ENCODE measurements at places on chromosomes 16 and 17.

DNA sequence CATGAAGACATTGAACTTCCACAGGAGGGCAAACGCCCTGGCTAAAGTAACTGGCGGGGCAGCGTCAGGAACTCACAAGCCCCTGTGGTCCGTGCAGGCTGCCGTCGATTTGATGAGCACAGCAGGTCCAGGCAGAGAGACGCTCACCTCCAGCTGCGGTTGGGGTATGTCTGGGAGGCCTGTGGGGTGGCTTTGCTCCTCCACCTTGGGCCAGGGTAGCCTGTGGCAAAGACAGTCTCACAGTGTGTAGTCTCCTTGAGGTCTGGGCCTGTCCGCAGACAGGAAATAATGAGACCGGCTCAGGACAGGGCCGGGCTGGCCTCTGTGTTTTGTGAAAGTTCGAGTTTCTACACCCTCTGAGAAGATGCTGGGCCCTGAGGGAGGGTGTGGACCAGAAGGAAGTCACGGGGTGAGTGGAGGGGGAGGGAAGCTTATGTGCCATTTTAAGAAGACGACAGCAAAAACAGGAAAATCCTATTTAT is 103.3 kb downstream of the METRNL start:
- DNase-seq, result no peak

DNA sequence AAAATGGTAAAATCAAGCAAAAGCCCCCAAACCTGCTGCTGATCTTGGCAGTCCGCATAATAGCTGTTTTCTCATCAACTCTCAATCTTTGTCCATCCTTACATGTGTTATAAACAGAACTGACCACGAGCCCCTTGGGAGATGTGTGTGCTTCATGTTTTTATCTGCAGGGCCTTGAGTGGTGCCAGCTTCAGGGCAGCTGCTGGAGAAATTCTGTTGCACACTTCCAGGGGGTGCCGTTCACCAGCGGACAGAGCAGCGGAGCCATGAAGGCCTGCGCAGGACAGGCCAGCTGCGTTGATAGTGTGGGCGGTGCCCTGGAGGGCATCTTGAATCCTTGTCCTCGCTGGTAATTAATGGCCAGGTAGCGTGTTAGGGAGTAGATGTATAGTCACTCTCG is 20.1 kb downstream of the MPRIP start:
- no peak for DNase-seq

DNA sequence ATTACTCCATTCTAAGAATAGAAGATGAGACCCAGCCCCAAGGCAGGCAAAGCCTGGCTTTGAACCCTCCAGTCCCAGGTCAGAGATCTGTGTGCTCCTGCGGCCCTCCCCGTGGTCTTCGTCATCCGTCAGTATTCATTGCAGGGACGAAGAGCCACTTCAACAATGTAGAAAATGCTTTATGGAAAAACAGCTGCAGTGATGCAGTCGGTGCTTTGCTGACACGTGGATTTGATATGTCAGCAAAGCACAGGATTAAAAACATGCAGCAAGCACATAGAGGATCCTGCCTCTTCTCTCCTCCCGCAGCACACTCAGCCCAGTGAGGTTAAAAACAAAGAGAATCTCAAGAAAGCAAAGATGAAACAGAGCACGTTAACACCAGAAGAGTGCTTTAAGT is 117.1 kb upstream of the AXIN2 start:
- no peak for DNase-seq

GRCh38 chr17:69555056-69555455 is 140.6 kb downstream of the MAP2K6 start:
- no peak for DNase-seq

GRCh38 chr16:10745841-10746240 is 2.2 kb downstream of the NUBP1 start:
- no peak for DNase-seq

Measured in GM04504 (cell line).